Upper lobe of left lung (tissue), 6 donors: ENCODE measurements at places on chromosomes 1 and 21.

- DNase-seq = no peak
- no peak overlapping the region for H3K27ac ChIP-seq
- peaks cover 6% of the 10 kb centered on the region for H3K4me1 ChIP-seq
- no peak overlapping the region for H3K4me3 ChIP-seq
- H3K27me3 ChIP-seq = no peaks in the 10 kb centered on the region
Measured at GRCh38 chr1:46410156-46411009, 16.3 kb downstream of the FAAH start.

- no peak overlapping the region for H3K4me3 ChIP-seq
- DNase-seq = peak; percentile 77
- H3K36me3 ChIP-seq = no peaks in the 10 kb centered on the region
Measured at GRCh38 chr1:199667089-199667488, 360.4 kb upstream of the NR5A2 start.

DNA sequence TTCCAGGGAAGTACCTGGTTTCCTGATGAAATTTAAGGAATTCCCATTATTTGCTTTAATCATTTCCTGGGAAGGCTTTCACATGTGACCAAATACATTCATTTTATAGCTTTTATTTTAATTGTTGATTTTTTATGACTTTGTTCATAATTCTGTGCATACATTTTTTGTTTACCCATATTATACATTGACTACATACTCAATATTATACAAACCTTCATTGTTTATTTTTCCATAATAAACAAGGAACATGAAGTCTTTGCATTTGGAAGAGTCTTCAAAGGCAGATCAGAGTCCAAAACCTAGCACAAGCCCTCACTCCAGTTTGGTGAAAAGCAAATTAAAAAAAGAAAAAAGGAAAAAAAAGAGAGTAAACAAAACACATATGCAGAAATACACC is 218.3 kb upstream of the NRIP1 start:
- H3K36me3 ChIP-seq = no peaks in the 10 kb centered on the region
- H3K27me3 ChIP-seq = no peaks in the 10 kb centered on the region
- no peak overlapping the region for H3K27ac ChIP-seq
- DNase-seq = no peak

- peak overlapping the region; percentile 68 for H3K27ac ChIP-seq
- no peaks in the 10 kb centered on the region for H3K36me3 ChIP-seq
- H3K27me3 ChIP-seq = no peaks in the 10 kb centered on the region
- DNase-seq = no peak
- peaks cover 63% of the 10 kb centered on the region for H3K4me1 ChIP-seq
Measured at GRCh38 chr1:54325284-54325683, 80.9 kb downstream of the SSBP3 start.

DNA sequence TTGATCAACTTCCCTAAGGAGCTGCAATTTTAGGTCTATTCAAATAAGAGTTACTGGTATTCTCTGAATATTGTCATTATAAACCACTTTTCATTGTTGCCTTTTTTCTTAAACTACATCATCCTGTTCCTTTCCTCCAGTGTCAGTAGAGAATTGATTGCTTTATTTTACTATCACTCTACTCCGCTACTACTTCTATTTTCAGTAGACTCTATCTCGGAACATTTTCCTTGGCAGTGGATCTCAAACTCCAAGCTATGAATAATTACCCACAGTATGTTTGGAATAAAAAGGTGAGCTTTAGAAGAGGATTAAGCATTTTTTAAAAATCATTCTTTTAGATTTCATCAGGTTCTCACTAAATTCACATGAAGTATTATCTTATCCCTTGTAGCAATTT is 224.9 kb downstream of the GREM2 start:
- H3K27me3 ChIP-seq = no peaks in the 10 kb centered on the region
- no peak for DNase-seq
- H3K4me1 ChIP-seq = peaks cover 4% of the 10 kb centered on the region
- no peak overlapping the region for H3K27ac ChIP-seq
- H3K4me3 ChIP-seq = no peak overlapping the region

DNA sequence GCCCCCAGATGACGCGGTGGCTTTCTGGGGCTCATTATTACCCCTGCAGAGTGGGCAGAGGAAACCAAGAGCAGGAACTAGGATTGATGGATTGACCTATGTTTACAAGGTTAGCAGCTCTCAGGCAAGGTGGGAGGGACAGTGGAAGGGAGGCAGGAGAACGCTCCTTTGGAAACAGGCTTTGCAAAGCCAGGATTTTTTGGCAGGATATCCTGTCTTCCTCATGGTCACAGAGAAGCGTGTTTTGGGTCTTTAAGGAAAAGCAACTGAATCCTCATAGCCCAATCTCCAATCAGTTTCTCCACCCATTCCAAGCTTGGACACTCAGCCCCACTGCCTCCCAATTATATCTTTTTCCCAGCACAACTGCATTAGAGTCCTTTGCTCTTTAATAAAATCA is 105.6 kb upstream of the SOD1 start:
- DNase-seq = no peak
- H3K36me3 ChIP-seq = no peaks in the 10 kb centered on the region
- H3K27ac ChIP-seq = no peak overlapping the region
- H3K27me3 ChIP-seq = peaks cover 17% of the 10 kb centered on the region
- H3K4me3 ChIP-seq = no peak overlapping the region
